CD8-positive, alpha-beta memory T cell (primary cell): ENCODE measurements at places on chromosomes 5 and 9. TPM values are rescaled to one million over a fixed set of nuclear protein-coding genes. Genes with fewer than 3 reads are reported as not detected.

The PPP2R2B gene
- total RNA-seq = 4.2 TPM

The TAF11L5 gene
- not detected for total RNA-seq

The AGXT2 gene
- total RNA-seq = not detected

The JAKMIP2 gene
- total RNA-seq = 1.8 TPM

DNA sequence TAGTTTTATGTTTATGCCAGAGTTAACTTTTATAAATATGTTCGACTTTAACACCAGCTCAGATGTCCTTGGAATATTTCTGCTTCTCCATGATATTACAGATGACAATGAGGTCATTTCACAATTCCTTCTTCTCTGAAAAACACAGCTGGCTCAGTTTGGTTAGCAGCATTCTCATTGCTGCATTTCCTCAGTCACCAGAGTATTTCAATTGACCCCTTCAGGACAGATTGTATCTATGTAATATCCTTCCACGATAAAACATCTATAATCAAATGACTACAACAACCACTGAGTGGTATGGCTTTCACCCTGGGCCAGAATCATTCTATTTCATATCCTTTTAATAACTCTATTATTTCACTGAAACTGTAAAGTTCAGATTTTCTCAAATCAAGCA, 148.7 kb downstream of the OXCT1 start:
- H3K27ac ChIP-seq = no peak overlapping the region

GRCh38 chr5:83967417-83967816, 246.8 kb upstream of the HAPLN1 start:
- H3K4me3 ChIP-seq = no peak overlapping the region
- DNase-seq = no peak
- no peaks in the 10 kb centered on the region for H3K27me3 ChIP-seq
